ENCODE measurements at places on chromosomes 4 and X.
A peak's percentile ranks its signal among the peaks of the same experiment; 100 is the strongest.

DNA sequence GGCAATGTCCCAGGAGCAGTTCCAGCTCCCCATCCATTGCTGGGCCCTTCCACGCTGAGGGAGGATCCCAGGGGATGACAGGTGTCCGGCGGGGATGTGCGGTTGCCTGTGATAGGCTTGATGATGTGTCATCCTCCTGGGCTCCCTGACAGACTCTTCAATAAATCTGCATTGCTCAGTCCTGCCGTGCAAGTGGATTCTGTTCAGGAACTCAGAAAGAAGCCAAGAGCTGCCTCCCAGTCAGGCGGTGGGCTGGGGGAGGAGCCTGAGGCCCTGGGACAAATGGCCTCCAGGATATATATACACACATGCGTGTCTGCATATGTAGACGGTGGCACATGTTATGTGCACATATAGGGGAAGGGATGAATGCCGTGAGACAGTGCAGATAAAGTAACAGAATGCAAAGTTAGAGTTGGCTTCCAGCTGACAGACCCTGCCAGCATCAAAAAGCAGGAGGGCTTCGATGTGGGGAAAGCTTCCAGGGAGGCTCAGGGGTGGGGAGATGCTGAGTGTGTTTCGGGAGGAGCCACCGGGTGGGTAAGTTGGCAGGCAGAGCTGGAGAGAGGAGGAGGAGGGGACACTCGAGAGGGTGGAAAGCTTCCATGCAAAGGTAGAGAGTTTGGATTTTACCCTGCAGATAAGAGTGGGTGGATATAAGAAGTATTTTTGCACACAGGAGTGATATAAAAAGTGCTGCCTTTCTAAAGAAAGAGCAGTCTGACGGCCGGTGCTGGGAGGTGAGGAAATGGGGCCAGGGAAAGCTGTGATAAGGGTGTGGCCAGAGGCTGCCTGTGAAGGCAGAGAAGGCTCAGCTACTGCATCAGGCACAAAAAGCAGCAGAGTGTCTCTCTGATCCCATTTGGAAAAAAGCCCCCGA lies 28.5 kb upstream of the CRMP1 start:
- DNase-seq = no peak
- no peak overlapping the region for H3K4me3 ChIP-seq
- H3K36me3 ChIP-seq = no peaks in the 10 kb centered on the region
- no peaks in the 10 kb centered on the region for H3K27me3 ChIP-seq

DNA sequence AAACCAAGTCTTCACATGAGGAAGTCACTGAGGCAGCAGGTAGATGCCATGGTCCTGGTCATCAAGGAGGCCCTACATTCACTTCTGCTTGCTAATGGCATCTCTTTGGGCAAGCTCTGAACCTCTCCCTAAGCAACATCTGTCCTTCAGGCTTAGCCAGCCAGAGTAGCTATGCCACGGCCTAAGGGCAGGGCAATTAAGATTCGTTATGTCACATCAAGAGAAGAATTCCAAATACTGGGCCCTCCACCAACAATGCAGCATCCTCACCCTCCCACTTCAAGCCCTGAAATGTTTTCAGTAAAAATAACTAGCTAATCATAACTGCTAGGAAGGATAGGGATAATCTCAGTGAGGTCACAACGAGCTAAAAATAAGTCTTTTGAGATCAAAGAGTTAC lies 120.7 kb upstream of the HCCS start:
- no peak overlapping the region for H3K27ac ChIP-seq
- no peaks in the 10 kb centered on the region for H3K27me3 ChIP-seq
- DNase-seq = no peak
- no peaks in the 10 kb centered on the region for H3K36me3 ChIP-seq

DNA sequence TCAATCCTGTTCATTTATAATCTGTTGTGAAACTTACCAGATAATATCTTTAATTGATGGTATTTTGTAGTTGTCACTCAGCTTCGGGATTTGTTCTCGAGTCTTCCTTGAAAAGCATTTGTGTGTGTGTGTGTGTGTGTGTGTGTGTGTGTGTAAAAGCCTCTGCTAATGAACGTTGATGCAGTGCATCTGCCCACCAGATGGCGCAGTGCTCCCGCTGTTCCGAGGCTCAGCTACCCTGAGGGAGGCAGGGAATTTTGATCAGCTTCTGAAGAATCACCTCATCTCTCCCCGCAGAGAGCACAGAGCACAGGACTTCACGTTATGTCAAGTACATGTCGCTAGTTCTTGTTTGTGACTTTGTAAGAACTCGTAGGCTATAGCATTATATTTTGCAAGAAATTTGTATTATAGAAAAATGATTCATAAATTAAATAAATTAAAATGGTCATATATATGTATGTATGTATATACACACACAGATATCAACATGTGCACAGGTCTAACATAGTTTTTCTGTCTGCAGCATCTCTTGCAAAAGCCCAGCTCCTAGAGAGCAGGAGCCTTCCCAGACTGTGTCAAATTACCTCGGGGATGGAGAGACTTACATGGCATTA lies 316.7 kb upstream of the IGFBP7 start:
- H3K36me3 ChIP-seq = no peaks in the 10 kb centered on the region
- H3K4me1 ChIP-seq = no peaks in the 10 kb centered on the region
- H3K27ac ChIP-seq = no peak overlapping the region
- no peaks in the 10 kb centered on the region for H3K27me3 ChIP-seq

DNA sequence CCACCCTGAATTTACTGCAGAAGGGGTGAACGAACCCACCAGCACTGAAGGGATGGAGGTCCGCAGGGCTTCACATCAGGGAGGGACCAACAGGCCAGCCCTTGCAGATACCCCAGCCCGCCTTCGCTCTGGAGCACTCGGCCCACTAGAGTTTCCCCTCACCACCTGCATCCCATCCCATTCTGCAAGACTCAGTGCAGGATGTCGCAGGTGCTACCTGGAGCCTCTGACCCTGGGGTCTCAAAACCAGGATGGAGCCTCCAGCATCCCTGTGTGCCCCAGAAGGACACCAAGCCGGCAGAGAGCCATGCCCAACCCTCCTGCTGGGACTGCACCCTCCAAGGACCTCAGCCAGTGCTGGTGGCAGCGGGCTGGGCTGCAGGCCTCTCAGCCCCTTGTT lies 57.6 kb upstream of the ADRA2C start:
- no peak overlapping the region for H3K4me3 ChIP-seq
- DNase-seq = no peak
- peaks cover 100% of the 10 kb centered on the region for H3K27me3 ChIP-seq
- H3K4me1 ChIP-seq = no peaks in the 10 kb centered on the region
- no peak overlapping the region for H3K27ac ChIP-seq

- peaks cover 16% of the 10 kb centered on the region for H3K4me1 ChIP-seq
- H3K4me3 ChIP-seq = peak within 1 kb of the TSS; percentile 82
- H3K27me3 ChIP-seq = peaks cover 8% of the 10 kb centered on the region
- H3K36me3 ChIP-seq = no peaks in the 10 kb centered on the region
- peak within 1 kb of the TSS; percentile 66 for H3K27ac ChIP-seq
Measured at GRCh38 chr4:56907489-56908205, at the start of gene REST. Gene REST, plus strand, starts transcription at chr4:56907900. Its CDS starts 2,739 bp downstream, at chr4:56910639.

- no peaks in the 10 kb centered on the region for H3K36me3 ChIP-seq
- no peak for DNase-seq
- H3K27me3 ChIP-seq = no peaks in the 10 kb centered on the region
- no peak overlapping the region for H3K4me3 ChIP-seq
- H3K27ac ChIP-seq = no peak overlapping the region
Measured at GRCh38 chr4:189823591-189823990, 117.1 kb upstream of the FRG1 start.

DNA sequence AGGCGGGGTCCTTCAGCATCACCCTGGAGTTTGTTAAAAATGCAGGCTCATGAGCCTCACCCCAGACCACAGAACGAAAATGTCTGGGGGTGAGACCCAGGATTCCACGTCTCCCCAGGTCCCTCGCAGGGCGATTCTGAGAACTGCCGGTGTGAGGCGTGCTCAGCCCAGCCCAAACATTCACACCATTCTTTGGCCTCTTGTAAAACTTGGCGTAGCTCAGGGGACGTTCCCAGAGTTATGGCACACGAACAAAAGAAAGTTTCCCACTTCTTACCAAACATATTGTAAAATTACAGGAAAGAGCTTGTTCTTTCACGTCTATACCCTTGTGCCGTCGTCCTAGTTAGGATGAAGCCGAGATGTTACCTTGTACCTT lies 12.9 kb downstream of the CD99 start:
- H3K27ac ChIP-seq = no peak overlapping the region
- H3K36me3 ChIP-seq = no peaks in the 10 kb centered on the region
- no peaks in the 10 kb centered on the region for H3K4me1 ChIP-seq
- DNase-seq = no peak
- no peak overlapping the region for H3K4me3 ChIP-seq

- no peaks in the 10 kb centered on the region for H3K27me3 ChIP-seq
- no peak overlapping the region for H3K27ac ChIP-seq
- DNase-seq = no peak
- no peaks in the 10 kb centered on the region for H3K4me1 ChIP-seq
- no peaks in the 10 kb centered on the region for H3K36me3 ChIP-seq
Measured at GRCh38 chrX:17497193-17497592, 122.2 kb downstream of the NHS start.

DNA sequence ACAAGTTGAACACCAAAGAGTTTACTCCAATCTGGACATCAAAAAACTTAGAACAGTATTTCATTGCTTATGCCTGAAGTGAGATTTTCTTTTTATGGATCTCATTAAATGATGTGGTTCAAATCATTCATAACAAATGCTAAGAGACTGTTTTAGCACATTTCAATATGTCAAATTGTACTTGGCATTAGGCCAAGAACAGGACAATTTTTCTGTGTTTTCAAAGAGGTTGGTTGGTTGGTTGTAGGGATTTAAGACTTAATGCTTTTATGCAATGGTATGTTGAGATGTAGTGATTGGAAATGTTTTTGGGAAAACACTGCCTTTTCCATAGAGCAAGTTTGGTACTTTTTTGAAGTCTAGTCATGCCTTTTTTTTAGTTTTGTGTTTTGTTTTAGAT lies 510.4 kb downstream of the ZNF674 start:
- no peaks in the 10 kb centered on the region for H3K4me1 ChIP-seq
- no peak overlapping the region for H3K4me3 ChIP-seq
- DNase-seq = no peak
- no peaks in the 10 kb centered on the region for H3K36me3 ChIP-seq
- H3K27ac ChIP-seq = no peak overlapping the region

GRCh38 chr4:138709859-138710258 lies 305.7 kb upstream of the NOCT start:
- no peaks in the 10 kb centered on the region for H3K36me3 ChIP-seq
- DNase-seq = no peak
- no peak overlapping the region for H3K4me3 ChIP-seq

DNA sequence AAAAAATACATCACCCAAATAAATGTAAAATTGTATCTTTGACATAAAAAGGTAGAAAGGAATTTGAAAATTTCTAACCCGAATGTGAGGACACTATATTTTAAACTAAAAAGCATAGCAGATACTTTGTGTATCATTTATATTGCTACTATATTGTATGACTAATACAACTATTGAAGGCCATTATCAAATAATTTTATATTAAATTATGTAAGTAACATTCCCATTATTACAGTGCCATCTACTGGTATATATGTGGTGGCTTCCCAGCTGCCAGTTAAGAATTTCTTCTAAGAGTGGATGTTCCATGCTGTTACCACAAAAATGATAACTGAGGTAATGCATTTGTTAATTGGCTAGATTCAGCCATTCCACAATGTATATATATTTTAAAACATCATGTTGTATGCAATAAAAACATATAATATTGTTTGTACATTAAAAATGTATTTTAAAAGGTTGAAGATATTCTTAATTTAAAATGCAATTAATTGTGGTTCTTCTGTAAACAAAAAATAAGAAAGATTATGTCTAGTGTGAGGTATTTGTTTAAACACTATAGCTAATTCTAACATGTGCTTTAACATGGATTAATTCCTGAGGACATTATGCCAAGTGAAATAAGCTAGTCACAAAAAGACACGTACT lies 65.3 kb downstream of the EGF start:
- no peaks in the 10 kb centered on the region for H3K27me3 ChIP-seq
- H3K27ac ChIP-seq = no peak overlapping the region
- H3K36me3 ChIP-seq = no peaks in the 10 kb centered on the region
- H3K4me1 ChIP-seq = no peaks in the 10 kb centered on the region
- no peak overlapping the region for H3K4me3 ChIP-seq

All from MM.1S (cell line).